ENCODE measurements at places on chromosomes 4 and X.

GRCh38 chr4:188396037-188396436 is 256.8 kb downstream of the TRIML1 start:
- DNase-seq = no peak

GRCh38 chr4:54516556-54517215 is 141.1 kb upstream of the KIT start:
- no peak for DNase-seq

GRCh38 chrX:136627409-136627808 is 20.5 kb upstream of the CD40LG start:
- DNase-seq = no peak

DNA sequence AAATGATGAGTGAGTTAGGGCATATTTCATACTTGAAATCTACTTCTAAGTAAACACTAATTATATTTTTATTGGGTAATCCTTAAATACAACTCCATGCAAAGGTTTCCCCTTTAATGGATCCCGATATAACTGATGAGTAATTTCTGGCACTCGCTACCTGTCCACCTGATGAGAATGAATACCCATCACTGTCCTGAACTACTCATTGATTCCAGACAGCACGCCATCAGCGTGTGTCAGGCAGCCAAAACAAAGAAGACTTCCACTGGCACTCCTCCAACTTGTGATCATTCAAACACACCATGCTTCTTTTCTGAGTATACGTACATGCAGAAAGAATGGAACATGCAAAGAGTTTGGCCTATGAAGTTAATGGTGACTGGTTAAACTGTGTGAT is 69.4 kb downstream of the HCCS start:
- no peak for DNase-seq

DNA sequence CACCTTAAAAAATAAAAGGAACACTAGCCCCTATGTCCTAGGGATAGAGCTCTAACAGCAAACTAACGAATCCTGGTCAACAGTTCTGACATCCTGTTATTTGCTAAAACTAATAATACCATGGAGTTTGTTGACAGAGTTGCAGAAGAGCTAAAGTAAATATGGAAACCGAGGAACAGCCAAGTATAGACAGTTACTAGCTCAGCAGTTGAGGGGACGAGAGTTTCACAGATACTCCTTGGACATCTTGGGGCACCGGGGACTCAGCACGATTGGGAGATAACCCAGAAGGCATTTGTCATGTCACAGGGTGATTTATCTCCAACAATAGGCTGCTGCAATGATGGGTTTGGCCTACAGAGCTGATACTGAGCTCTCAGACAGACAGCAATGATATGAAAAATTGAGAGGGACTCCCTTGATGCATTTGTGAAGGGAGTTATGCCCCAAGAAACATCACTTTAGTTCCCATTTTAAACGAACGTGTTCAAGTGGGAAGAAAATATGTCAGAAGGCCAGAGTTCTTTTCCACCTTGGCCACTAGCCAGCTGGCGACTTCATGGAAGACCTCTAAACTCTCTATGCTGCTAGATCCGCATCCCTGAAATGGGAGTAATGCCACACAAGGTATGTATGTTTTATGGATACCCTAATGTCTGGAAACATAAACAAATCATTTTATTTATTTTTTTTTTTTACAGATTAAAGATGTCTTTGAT is 48.6 kb downstream of the TSC22D3 start:
- no peak for DNase-seq

GRCh38 chr4:158005021-158005420 is 167.8 kb downstream of the GASK1B start:
- DNase-seq = no peak

- DNase-seq = no peak
These were observed 15.1 kb downstream of the PALLD start for GRCh38 chr4:168511780-168512489.

DNA sequence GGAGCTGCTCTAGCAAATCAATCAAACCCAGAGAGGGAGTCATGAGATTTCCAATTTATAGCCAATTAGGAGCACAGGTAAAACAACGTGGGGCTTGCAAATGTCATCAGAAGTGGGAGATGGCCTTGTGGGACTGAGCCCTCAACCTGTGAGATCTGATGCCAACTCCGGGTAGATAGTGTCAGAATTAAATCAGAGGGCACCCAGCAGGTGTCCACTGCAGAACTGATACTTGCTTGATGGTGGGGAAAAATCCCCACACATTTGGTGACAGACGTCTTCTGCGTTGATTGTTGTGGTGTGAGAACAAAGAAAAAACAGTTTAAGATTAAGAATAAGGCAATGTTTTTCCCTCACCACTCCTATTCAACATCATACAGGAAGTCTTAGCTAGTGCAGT is 1402.8 kb downstream of the RAPGEF2 start:
- DNase-seq = no peak

DNA sequence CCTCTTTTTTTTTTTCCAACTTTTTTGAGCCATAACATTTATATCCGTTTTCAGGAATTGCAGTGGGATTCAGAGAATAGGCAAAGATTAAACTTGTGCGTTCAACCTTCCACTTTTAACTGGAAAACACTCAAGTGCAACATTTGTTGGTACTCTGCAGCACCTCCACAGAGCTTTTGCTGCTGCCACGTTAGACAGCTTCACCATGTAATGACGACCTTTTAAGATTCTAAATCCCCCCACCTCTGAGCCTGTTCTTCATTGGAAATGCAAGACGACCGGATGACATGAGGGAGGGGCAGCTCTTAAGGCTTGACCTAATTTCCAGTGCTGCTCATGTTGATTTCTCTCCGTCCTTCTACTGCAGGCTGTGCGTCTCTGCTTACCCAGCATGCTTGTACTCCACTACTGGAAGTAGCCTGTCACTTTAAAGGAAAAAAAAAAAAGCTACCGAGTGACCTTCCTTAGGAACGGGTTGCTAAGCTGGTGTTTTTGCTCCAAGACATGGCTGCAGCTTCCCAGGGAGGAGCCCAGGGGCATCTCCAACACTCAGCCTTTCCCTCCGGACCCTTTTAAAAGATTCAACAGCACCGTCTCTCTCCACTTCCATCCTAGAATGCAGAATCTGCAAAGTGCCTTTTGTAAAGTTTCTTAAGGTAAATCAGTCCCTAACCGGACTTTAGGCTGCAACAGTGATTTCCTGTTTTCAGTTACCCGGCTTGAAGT is at the start of gene CC2D2A:
Gene CC2D2A (plus strand): TSS at position 481 of the 726 bp plus-strand sequence. CDS start 6,051 bp downstream, outside the sequence.
- peak; percentile 46 for DNase-seq

DNA sequence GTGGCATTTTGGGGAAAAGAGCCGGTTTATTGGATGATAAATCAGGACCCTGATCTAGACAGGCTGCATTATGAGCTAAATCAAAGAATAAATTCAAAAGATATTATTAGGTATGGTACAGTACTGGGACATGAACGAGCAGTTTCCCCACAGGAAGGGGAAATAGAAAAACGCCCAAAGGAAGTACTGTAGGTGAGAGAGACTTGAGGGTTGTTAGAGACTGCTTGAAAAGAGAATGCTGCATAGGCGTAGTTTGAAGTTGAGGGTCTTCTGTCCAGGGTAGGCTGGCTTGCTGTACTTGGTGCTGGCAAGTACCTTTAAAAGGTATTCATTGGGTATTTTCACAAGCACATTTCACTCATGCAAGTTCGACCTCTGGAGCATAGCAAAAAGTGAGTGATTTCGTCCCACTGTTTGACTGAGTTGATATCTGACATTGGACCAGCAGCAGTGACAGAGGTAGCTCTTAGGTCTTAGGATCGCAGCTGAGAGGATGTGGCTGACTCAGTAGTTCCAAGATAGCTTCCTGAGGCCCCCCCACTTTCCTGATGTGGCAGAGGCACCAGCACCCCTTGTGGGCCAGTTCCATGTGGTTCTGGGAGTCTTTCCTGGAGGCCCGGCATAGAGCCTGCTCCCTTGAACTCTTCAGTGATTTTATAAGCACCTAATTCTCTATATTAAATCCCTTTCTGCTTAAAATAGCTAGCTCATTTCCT is 64.3 kb downstream of the TMEM131L start:
- no peak for DNase-seq

DNA sequence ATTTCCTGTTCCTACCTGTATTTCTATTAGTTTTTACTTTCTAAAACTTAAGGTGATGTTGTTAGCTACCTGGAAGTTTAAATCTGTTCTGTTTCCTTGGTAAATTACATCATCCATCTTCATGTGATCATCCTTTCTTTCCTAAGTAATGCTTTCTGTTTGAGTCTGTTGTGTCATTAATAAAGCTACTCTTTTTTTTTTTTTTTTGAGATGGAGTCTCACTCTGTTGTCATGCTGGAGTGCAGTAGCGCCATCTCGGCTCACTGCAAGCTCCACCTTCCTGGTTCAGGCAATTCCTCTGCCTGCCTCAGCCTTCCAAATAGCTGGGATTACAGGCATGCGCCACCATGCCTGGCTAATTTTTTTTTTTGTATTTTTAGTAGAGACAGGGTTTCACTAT is 73.3 kb downstream of the FIP1L1 start:
- DNase-seq = no peak

GRCh38 chrX:95903490-95903889 is 781.2 kb upstream of the DIAPH2 start:
- peak; percentile 9 for DNase-seq

DNA sequence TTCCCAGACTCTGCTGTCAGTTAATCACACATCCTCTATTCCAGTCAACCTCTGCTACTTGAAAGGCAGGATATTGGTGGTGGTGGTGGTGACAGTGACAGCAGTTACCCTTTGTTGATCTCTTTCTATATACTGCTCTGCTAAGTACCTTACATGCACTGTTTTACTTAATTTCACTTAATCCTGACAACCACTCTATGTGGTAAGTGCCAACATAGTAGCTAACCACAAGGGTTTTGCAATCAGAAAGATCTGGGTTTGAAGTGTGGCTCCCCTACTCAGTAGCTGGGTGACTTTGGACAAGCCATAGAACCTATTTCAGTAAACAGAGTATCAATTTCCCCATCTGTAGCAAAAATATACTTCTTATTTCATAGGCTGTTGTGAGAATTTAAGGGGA is 24.2 kb upstream of the F9 start:
- no peak for DNase-seq

- DNase-seq = no peak
These were observed 28.9 kb upstream of the LRBA start for GRCh38 chr4:151043803-151044515.

DNA sequence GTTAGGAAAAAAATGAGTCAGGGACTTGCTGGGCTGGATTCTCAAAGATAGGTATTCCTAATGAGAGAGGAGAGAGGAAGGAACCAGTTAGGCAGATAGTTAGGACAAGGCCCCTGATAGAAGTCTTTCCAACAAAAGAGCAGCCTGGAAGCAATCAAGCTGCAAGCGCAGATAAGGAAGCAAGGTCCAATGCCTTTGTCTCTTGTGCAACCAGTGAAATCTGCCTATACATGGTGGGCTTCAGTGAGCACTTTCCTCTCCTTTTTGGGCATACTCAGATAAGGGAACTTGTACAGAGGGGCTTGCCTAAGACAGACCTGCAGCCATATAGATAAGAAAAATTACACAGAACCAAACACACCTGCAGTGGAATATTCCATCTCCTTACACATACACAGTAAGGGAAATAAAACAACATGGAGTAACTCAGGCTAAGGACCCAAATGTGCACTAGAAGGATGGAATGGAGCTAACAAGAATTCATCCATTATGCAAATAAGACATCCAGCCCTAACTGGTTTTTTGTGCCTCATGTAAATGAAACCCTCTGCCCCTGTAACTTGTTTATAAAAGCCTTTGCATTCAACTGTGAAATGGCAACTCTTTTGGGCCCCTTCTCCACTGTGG is 68.8 kb downstream of the PCDH18 start:
- no peak for DNase-seq

DNA sequence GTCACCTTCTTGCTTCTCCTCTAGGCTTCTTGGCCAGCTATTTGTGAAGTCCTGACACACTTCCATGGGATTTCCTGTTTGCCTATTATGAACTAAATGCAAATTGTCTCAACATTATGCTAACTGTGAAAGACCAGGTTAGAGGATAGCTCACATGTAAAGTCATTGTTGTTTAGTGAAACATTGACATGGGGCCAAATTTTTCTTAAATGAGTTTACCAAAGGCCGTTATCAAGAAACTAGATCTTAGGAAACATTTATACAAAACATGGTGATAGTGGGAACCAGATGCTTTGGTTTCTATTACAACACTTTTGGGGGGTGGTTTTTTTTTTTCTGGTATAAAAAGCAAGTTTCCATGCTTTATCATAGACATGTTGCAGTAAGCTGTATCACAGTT is 466.8 kb upstream of the FAM241A start:
- DNase-seq = no peak

- DNase-seq = no peak
These were observed 80.8 kb upstream of the IQCM start for GRCh38 chr4:149896432-149896831.

DNA sequence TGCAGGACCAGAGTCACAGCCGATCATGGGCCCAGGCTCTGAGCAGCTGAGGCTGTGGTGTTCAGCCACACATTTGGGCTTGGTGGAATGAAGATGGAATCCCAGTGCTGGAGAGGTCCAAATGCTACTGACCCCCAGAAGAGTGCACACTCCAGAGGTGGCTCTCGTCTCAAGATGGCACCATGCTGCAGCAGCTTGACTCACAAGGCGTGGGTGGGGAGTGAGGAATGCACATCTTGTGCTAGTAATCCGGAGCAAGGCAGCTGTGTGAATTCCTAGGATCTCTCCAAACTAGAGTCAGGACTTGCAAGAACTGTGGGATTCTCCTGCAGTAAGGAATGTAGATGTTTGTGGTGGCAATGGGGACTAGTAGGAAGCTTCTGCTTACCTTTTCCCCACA is 28.7 kb downstream of the RAB28 start:
- DNase-seq = no peak

DNA sequence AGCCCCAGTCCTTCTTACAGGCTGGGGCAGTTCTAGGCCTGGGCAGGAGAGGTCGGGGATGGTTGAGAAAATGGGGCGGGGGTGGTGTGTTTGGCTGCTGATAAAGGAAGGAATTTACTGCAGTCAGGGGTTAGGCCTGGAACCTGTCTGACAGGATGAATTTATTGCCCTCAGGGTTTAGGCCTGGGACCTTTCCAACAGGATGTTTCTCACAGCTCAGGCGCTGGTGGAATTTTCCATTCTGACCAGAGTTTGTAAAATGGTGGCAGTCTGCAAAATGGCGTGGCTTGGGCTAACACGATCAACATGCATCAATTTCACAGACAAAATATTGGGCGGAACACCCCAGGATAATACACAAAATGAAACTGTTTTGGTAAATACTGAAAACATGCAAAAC is 83.5 kb upstream of the SPIN4 start:
- peak; percentile 60 for DNase-seq

- DNase-seq = no peak
These were observed 33.2 kb upstream of the ZC4H2 start for GRCh38 chrX:65009459-65009858.

DNA sequence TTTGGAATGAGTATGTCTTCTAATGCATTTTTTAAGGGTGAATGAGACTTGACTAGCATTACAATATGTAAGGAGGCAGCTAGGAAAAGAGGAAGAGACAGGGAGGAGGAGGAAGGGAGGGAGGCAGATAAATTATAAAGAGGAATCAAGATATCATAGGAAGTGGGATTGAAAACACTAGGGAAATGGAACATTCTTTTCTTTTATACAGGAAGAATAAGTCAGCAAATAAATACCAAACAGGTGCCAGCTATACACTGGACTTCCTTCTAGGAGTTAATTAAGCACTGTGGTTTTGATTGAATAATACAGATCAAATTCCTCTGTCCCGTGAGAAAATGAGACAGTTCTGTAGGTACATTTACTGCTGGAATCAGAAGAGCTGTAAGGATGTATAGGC is 78.6 kb downstream of the PACRGL start:
- DNase-seq = no peak

GRCh38 chr4:105036991-105037390 is 109.7 kb upstream of the TET2 start:
- no peak for DNase-seq

Data from NT2/D1 (cell line).